ENCODE measurements at places on chromosomes 3 and 15.

DNA sequence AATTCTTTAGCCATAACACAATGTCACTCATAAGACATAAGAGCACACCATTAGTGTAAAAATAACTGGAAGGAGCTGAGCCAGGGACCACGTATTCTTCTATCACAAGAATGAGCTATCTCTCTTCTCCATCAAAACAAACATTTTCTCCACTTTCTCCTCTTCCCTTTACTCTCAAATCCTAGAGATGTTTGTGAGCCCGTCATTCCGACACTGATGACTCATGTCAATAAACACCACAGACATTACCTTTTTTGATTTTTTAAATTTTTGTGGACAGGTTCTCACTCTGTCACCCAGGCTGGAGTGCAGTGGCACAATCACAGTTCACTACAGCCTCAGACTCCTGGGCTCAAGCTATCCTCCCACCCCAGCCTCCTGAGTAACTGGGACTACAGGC is 86.6 kb downstream of the MEX3B start:
- no peak for DNase-seq

- no peak for DNase-seq
Observed at GRCh38 chr15:52261498-52262242, 33.9 kb downstream of the MYO5C start.

DNA sequence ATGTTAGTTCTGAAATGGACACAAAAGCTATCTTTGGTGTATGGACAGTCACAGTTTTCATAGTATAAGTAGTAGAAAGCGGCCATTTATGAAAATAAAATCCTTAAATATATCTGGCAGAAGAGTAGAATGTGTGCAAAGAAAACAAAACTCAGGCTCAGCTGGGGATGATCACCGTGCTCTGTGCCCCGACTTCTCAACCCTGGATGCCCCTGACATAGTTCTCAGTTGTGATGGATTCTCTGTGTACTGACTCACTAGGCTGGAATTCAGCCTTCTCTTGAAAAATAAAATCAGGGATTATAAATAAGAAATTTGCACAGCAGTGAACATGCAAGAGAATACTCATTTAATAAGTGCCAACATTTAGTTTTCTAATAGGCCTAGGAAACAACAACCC is 925.1 kb upstream of the NR2F2 start:
- no peak for DNase-seq

- no peak for DNase-seq
Observed at GRCh38 chr3:15794303-15794771, 3.4 kb downstream of the ANKRD28 start.

DNA sequence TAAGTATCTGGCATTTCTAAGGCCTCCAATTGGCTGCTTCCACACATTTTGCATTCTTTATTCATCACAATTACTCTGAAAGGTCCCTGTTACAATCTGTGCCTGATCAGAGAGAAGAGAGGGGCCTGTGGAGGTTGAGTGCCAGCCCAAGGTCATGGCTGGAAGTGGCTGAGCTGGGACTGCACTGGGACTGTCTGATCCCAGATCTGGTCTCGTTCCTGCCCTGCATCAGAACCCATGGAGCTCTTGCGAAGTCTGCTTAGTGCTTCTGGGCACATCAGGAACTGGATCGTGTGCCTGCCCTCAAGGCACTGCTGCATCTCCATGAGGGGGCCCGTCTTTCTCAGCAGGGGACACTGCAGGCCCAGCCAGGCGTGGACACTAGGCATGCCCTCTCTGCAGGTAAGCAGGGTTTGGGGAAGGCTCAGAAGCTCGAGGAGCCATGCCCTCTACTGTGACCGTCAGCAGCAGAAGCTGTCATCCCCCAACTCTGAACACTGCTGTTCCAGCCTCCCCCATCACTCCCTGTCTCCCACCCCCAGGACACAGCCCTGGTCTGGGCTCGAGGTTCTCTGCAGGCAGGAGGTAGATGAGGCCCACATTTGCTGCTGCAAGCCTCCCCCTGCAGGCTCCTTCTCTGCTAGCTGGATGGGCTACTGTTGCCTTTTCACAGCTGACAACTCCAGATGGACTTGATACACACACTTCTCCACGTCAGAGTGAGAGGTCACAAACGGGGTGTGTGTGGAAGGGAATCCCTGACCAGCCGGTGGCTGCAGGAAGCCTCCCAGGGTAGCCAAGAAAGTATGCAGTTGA is 96.5 kb upstream of the PRR23E start:
- no peak for DNase-seq

Data from activated T-helper 1 cell treated with anti-CD3 and anti-CD28 coated beads, Interleukin-2, amount 50 U/mL, for 16 hours (primary cell).